AG08396 (cell line): ENCODE measurements at places on chromosomes 13 and 19.

GRCh38 chr19:5154799-5155426 is 185.7 kb downstream of the PTPRS start:
- DNase-seq = no peak

DNA sequence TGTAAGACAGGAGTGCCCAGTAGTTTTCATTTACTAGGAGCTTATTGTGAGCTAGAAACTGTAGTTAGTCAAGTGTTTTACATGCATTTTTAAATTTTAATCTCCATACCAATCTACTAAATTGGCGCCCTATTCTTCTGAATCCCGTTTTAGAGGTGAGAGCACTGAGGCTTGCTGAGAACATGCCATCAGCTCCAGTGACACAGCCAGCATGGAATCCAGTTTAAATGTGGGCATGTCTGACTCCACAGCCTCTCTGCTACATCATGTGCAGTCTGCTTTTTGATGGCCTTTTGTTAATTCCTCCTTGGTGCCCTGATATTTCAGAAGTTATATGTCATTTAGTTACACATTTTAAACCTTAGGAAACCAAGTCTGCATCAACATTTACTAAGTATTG is 325.4 kb downstream of the DLEU7 start:
- DNase-seq = no peak

GRCh38 chr13:103537616-103538015 is 471.4 kb upstream of the SLC10A2 start:
- no peak for DNase-seq

DNA sequence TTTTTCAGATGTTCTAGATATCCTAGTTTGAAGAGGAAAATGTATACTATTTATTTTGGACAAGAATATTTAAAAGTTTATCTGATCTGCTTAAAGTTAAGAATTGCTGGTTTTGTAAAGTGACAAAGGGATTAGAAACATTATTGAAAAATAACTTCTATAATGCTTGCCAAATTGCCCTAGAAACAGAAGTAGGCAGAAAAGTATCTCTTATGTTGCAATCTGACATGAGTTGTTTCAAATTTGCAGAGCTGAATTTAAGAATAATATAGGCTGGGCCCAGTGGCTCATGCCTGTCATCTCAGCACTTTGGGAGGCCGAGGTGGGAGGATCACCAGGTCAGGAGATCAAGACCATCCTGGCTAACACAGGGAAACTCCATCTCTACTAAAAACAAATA is 777.1 kb downstream of the LIG4 start:
- no peak for DNase-seq

- DNase-seq = no peak
Measured at GRCh38 chr13:30510811-30511371, 45.2 kb upstream of the HMGB1 start.

DNA sequence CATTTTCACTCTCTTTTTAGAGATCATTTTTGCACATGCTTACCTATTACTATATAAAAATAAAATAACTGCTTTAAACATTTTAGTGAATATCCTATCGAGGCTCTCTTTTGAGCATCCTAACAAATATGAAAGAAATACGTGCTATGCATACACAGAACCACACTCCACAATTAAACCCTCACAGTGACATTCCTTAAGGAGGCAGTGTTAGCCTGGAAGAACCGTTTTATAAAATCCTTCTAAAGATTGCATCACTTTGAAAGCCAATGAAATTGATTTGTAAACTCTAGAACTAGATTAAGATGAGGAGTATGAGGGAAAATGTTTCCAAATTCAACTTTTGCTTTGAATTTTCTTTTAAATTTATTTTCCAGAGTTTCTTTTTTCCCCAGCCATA is 11.1 kb upstream of the ENOX1 start:
- no peak for DNase-seq

- DNase-seq = no peak
Measured at GRCh38 chr19:29293292-29293691, 80.3 kb upstream of the UQCRFS1 start.

- peak; percentile 12 for DNase-seq
Measured at GRCh38 chr19:4368128-4368820, 24.9 kb downstream of the MPND start.

- DNase-seq = no peak
Measured at GRCh38 chr19:35178701-35179100, 24.2 kb downstream of the FXYD5 start.

GRCh38 chr19:1986357-1987162 is 29.0 kb downstream of the BTBD2 start:
- DNase-seq = no peak

GRCh38 chr13:92300651-92301050 is 902.2 kb downstream of the GPC5 start:
- no peak for DNase-seq

- peak; percentile 59 for DNase-seq
Measured at GRCh38 chr13:49976314-49977258, 20.3 kb upstream of the TRIM13 start.

DNA sequence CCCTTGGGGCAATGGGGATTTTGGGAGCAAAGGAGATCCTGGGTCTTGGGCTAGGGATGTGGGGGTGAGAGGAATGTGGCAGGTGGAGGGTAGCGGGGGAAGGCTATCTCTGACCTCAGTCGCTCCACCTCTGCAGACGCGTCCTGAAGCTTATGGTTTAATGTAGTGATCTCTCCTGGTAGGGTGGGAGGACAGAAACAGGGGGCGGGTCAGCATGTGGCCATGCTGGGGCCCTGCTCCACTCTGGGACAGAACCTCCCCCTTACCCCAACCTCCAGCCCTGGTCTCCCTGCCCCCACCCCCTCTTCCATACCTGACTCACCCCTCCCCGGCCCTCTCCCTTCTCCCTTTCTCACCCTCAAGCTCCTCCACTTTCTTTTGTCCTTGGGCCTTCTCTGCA is 1.4 kb downstream of the BST2 start:
- DNase-seq = no peak
